ENCODE measurements at places on chromosomes 5 and 9.

DNA sequence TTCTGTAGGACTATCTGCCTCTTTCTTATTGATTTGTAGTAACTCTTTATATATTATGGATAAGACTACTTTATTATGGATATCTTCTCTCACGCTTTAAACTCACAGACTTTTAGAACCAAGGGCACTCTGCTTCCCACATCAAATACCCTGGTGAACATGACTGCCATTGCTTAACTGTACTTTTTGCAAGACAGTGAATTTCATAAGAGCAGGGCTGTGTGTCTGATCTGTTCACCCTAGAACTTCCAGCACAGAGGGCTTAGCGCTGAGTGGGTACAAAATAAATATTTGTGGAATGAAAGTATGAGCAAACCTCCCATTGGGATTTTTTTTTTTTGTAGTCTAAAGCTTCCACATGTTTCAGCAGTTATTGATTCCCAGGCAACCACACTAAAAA is 84.8 kb downstream of the CFAP77 start:
- DNase-seq: no peak

GRCh38 chr5:168513861-168514428 is 15.2 kb upstream of the FBLL1 start:
- DNase-seq: no peak

GRCh38 chr9:110015759-110016158 is 192.2 kb downstream of the C9orf152 start:
- no peak for DNase-seq

GRCh38 chr5:122424132-122424531 is 112.1 kb downstream of the SNCAIP start:
- no peak for DNase-seq

- DNase-seq: no peak
These were observed 151.3 kb downstream of the GAS1 start for GRCh38 chr9:86795823-86796553.

DNA sequence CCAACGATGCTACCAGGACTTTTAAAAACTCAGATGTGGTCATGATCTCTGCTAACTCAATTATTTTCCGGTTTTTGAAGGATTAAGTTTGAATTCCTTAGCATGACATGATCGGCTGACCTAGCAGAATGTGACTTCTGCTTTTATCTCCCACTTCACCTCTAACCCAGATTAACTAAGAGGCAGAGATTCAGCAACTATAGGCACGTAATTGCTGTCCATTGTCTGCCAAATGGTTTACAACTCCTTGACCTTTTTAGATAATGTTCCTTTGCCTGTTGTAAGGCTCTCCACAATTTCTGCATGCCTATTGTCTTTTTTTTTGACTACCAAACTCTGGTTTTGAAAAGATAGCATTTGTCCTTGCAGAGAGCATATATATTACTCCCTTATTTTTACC is 268.2 kb downstream of the BRINP1 start:
- no peak for DNase-seq

- DNase-seq: no peak
These were observed 20.6 kb upstream of the AUH start for GRCh38 chr9:91382298-91382697.

DNA sequence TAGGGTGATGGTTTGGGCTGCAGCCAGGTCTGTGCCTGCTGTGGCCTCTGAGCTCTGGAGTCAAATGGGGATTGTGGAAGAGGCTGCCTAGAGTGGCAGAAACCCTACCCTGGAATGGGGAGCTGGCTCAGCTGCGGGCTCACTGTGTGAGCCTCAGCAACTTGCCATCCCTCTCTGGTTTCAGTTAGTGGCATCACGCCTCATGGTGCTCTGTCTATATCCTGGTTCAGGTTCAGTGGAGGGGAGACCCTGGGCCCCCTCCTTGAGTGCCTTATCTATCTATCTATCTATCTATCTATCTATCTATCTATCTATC is 132.6 kb downstream of the PHF2 start:
- DNase-seq: no peak

- no peak for DNase-seq
These were observed 3.0 kb upstream of the ARRDC3 start for GRCh38 chr5:91386120-91386519.
